ENCODE measurements at places on chromosomes 12 and 14. TPM values are rescaled to one million over a fixed set of nuclear protein-coding genes. Genes with fewer than 3 reads are reported as not detected.

PRDM4 gene
- 20.1 TPM for total RNA-seq

PTPRB gene
- 0.75 TPM for total RNA-seq

FGF23 gene
- not detected for total RNA-seq

CCDC196 gene
- not detected for total RNA-seq

PGF gene
- 5.1 TPM for total RNA-seq

ZBTB39 gene
- 5.6 TPM for total RNA-seq

SYCP3 gene
- not detected for total RNA-seq

TCTN2 gene
- 13.6 TPM for total RNA-seq

PIWIL1 gene
- total RNA-seq = not detected

PRB2 gene
- not detected for total RNA-seq

GALNT8 gene
- total RNA-seq = not detected

HCAR1 gene
- total RNA-seq = not detected

PRH1 gene
- 2.8 TPM for total RNA-seq

KRT71 gene
- not detected for total RNA-seq

ZFYVE1 gene
- total RNA-seq = 8.8 TPM

SLC7A7 gene
- total RNA-seq = 20.1 TPM
